ENCODE measurements at places on chromosomes 2 and 18.

GRCh38 chr18:70072678-70073077, 125.0 kb upstream of the CD226 start:
- H3K27me3 ChIP-seq, result no peaks in the 10 kb centered on the region
- no peaks in the 10 kb centered on the region for H3K36me3 ChIP-seq
- no peaks in the 10 kb centered on the region for H3K4me1 ChIP-seq

- no peaks in the 10 kb centered on the region for H3K27me3 ChIP-seq
- DNase-seq, result no peak
- no peaks in the 10 kb centered on the region for H3K4me1 ChIP-seq
- no peaks in the 10 kb centered on the region for H3K36me3 ChIP-seq
- H3K4me3 ChIP-seq, result no peak overlapping the region
Observed at GRCh38 chr2:5365871-5366461, 326.2 kb upstream of the SOX11 start.

DNA sequence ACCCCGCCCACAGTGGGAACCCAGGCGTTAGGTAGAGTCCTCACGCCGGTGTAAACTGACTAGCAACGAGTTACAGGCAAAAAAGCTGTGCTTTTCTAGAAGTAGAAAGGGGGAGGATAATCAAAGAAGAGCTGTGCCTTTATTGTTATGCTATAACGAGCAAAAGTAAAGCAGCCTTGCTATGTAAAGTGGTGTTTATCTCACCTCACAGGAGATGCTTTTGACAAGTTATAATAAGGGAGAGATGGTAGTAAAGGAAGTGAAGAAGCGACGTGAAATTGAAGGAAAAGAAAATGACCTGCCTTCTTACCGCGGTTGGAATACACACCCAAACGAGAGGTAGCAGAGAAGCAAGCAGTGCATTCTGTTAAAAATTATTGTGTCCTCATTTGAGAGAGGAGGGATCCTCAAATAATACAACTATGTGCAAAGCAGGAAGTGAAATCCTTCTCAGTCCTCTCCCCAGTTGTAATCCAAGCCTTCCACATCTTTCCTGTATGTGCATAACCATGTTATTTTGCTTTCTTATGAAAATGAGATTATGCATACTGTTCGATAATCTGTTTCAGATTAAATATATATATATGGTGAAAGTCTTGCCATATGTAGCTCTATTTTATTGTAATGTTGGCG, 962 bp downstream of the TANK start:
- no peaks in the 10 kb centered on the region for H3K27me3 ChIP-seq
- H3K27ac ChIP-seq, result peak overlapping the region; percentile 98
- H3K36me3 ChIP-seq, result peaks cover 19% of the 10 kb centered on the region
- no peak for DNase-seq
- peaks cover 27% of the 10 kb centered on the region for H3K4me1 ChIP-seq

DNA sequence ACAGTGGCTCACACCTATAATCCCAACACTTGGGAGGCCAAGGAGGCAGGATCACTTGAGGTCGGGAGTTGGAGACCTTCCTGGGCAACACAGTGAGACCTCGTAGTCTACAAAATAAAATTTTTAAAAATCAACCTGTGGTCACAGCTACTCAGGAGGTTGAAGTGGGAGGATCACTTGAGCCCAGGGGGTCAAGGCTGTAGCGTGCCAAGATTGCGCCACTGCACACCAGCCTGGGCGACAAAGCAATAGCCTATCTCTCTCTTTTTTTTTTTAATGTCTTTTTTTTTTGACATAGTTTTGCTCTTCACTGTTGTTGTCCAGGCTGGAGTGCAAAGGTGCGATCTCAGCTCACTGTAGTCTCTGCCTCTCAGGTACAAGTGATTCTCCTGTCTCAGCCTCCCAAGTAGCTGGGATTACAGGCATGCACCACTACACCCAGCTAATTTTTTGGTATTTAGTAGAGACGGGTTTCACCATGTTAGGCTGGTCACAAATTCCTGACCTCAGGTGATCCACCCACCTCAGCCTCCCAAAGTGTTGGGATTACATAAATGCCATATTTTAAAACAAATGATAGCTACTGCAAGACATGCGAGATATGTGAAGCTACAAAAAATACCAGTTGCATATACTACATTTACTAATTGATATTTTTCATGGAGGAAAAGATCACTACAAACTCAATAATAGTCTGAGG, 55.0 kb downstream of the CHN1 start:
- H3K4me1 ChIP-seq, result no peaks in the 10 kb centered on the region
- no peaks in the 10 kb centered on the region for H3K27me3 ChIP-seq
- no peak for DNase-seq
- H3K4me3 ChIP-seq, result no peak overlapping the region
- no peak overlapping the region for H3K27ac ChIP-seq

DNA sequence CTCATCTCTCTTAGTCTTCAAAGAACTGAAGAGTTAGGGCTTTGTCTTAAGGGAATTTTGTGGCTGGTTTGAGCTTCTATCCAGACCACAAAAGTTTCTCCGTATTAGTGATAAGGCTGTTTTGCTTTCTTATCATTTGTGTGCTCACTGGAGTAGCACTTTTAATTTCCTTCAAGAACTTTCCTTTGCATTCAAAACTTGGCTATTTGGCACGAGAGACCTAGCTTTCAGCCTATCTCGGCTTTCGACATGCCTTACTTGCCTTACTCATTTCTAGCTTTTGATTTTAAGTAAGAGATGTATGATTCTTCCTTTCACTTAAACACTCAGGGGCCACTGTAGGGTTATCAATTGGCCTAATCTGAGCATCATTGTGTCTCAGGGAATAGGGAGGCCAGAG, 29.9 kb downstream of the HDHD2 start:
- H3K36me3 ChIP-seq, result no peaks in the 10 kb centered on the region
- no peaks in the 10 kb centered on the region for H3K27me3 ChIP-seq
- H3K4me3 ChIP-seq, result no peak overlapping the region
- DNase-seq, result no peak

GRCh38 chr2:218266316-218266979, 3.5 kb downstream of the AAMP start:
- H3K27me3 ChIP-seq, result no peaks in the 10 kb centered on the region
- no peak overlapping the region for H3K4me3 ChIP-seq
- H3K4me1 ChIP-seq, result peaks cover 7% of the 10 kb centered on the region
- no peak overlapping the region for H3K27ac ChIP-seq

- peaks cover 8% of the 10 kb centered on the region for H3K4me1 ChIP-seq
- H3K36me3 ChIP-seq, result no peaks in the 10 kb centered on the region
- no peak overlapping the region for H3K4me3 ChIP-seq
- no peak for DNase-seq
- H3K27me3 ChIP-seq, result peaks cover 8% of the 10 kb centered on the region
Observed at GRCh38 chr2:237497009-237497837, 10.2 kb downstream of the MLPH start.

GRCh38 chr2:141560723-141561122, 570.1 kb downstream of the LRP1B start:
- DNase-seq, result no peak
- H3K4me3 ChIP-seq, result no peak overlapping the region
- H3K27me3 ChIP-seq, result no peaks in the 10 kb centered on the region

DNA sequence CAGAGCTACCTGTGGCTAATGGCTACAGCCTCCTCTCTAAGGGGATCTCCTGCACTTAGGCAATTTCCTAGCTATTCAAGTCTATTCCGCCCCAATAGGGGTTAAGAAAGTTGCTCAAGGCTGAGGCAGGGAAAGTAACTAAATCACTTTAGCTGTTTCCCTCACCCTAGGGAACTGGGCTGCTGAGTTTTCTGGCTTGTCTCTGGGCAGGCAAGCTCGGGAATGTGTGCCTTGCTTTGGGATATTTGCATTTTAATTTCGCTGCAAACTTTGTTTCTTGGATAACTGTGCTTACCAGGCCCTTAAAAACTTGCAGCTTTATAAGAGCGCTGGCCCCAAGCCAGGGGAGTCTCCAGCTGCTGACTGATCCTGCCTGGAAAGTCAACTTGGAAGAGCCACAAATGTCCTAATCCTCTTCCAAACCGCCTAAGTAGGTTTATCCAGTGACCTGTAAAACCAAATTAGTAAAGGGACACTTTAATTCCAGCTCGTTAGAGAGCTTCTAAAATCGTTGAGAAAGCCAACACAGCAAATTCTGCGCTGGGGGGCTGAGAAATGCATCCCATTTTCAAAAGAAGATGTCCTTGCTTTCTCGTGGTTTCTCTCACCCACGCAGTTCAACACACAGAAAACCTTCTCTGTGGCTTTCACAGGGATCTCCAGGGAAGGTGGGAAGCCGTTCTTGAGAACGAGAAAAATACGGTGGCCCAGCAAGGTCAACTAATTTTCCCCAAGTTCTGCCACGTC, 59.5 kb upstream of the SP3 start:
- H3K27me3 ChIP-seq, result no peaks in the 10 kb centered on the region
- peaks cover 9% of the 10 kb centered on the region for H3K4me1 ChIP-seq
- H3K27ac ChIP-seq, result peak overlapping the region; percentile 64
- no peak overlapping the region for H3K4me3 ChIP-seq
- no peak for DNase-seq

DNA sequence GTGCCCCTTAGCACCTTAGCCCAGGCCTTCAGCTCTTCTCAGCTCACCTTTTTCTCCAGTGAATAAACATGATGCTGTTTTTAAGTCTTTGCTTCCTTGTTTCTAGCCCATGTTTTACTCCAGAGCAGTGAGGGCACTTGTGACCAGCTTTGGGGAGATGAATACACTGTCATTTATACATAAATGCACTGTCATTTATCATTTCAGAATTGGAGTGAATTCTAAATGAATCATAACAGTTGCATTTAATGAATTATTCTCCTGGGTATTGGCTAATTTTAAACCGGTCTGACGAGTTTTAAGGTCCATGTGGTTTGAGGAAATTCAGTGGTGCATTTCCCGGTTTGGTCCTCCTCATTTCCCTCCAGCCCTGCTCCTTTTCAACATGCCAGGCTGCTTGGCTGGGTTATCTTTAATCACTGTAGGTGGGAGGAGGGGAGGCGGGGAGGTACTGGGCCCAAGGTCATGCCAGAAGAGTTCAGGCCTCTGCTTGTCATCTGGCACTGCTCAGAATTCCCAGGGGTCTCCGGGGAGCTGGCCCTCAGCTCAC, 23.9 kb downstream of the PRKCE start:
- H3K4me1 ChIP-seq, result peaks cover 18% of the 10 kb centered on the region
- DNase-seq, result no peak
- H3K36me3 ChIP-seq, result no peaks in the 10 kb centered on the region
- H3K27ac ChIP-seq, result peak overlapping the region; percentile 60

DNA sequence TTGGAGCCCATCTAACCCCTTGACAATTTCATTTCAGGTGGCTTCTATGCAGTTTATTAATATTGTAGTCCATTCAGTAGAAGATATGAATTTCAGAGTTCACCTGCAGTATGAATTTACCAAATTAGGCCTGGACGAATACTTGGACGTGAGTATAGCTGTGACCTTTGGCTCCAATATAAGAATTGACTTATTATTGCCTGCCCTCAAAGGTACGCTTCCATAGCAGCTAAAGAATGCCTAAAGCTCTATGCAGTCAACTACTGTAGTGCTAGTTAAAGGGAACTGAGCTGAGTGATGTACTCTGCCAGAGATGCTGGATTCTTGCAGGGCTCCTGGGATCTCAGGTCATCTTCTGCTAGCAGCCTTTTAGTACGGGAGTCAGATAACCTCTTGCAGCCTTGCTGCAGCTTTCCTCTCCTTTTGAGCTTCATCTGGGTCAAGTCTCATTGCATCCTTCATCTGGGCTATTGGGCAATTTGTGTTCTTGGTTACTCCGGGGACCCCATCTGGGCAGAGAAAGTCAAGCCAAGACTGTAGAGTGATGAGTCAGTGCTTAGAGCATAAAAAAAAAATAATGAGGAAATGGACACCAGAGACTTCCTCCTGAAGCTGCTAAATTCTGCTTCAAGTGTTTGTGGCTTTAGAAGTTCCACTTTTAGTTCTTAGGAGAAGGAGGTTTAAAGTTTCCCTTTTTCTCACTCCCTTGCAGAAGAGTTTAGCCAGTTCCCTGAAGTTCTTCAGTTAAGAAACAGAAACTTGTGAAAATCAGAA, 105.6 kb downstream of the PRPF40A start:
- no peak overlapping the region for H3K4me3 ChIP-seq
- H3K36me3 ChIP-seq, result peaks cover 10% of the 10 kb centered on the region
- no peaks in the 10 kb centered on the region for H3K27me3 ChIP-seq
- no peaks in the 10 kb centered on the region for H3K4me1 ChIP-seq
- no peak overlapping the region for H3K27ac ChIP-seq
- DNase-seq, result no peak

DNA sequence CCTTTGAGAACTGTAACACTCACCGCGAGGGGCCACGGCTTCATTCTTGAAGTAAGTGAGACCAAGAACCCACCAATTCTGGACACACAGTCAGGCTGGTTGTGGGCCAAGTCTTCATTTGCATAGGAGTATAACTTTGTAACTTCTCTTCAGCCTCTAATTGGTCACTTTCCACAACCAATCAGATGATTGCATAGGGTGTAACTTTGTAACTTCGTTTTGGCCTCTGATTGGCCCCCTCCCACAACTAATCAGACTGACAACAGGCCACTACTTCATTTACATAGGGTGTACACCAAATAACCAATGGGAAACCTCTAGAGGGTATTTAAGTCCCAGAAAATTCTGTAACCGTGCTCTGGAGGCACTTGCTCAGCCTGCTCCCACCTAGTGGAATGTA, 77.5 kb upstream of the TCF4 start:
- no peak for DNase-seq
- no peak overlapping the region for H3K27ac ChIP-seq
- H3K27me3 ChIP-seq, result no peaks in the 10 kb centered on the region
- H3K4me3 ChIP-seq, result no peak overlapping the region
- no peaks in the 10 kb centered on the region for H3K4me1 ChIP-seq
- H3K36me3 ChIP-seq, result no peaks in the 10 kb centered on the region

- DNase-seq, result no peak
- no peaks in the 10 kb centered on the region for H3K36me3 ChIP-seq
- H3K4me3 ChIP-seq, result no peak overlapping the region
- H3K4me1 ChIP-seq, result peaks cover 7% of the 10 kb centered on the region
- H3K27me3 ChIP-seq, result no peaks in the 10 kb centered on the region
Observed at GRCh38 chr2:66478731-66479316, 43.9 kb downstream of the MEIS1 start.

DNA sequence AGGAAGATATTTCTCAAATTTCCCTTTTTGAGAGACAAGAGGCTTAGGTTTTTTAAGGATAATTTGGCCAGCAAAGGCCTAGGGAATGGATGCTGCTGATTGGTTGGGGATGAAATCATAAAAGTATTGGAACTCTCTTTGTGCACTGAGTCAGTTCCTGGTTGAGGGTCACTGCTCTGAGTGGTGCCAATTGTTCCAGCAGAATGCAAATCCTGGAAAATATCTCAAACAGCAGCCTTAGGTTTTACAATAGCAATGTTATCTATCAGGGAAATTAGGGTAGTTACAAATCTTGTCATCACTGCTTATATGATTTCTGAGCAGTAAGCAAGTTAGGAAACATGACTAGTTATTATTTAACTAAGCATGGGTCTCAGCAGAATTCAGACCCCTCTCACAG, 96.2 kb downstream of the RAD51AP2 start:
- no peaks in the 10 kb centered on the region for H3K27me3 ChIP-seq
- H3K4me1 ChIP-seq, result peaks cover 17% of the 10 kb centered on the region
- no peaks in the 10 kb centered on the region for H3K36me3 ChIP-seq
- H3K4me3 ChIP-seq, result no peak overlapping the region

GRCh38 chr18:26621161-26622026, 73.0 kb upstream of the KCTD1 start:
- H3K27ac ChIP-seq, result no peak overlapping the region
- DNase-seq, result no peak
- H3K27me3 ChIP-seq, result no peaks in the 10 kb centered on the region
- peaks cover 3% of the 10 kb centered on the region for H3K4me1 ChIP-seq
- H3K4me3 ChIP-seq, result peak overlapping the region; percentile 29
- H3K36me3 ChIP-seq, result no peaks in the 10 kb centered on the region

- H3K27me3 ChIP-seq, result no peaks in the 10 kb centered on the region
- H3K36me3 ChIP-seq, result no peaks in the 10 kb centered on the region
- H3K4me1 ChIP-seq, result peaks cover 27% of the 10 kb centered on the region
- H3K27ac ChIP-seq, result peak within 1 kb of the TSS; percentile 63
Observed at GRCh38 chr2:223837287-223838061, at the start of gene AP1S3. Gene AP1S3 (minus strand): TSS chr2:223837582. CDS start chr2:223837450, 132 bp downstream.

- DNase-seq, result no peak
- no peak overlapping the region for H3K4me3 ChIP-seq
- no peaks in the 10 kb centered on the region for H3K36me3 ChIP-seq
Observed at GRCh38 chr2:197209742-197210408, 100.7 kb downstream of the ANKRD44 start.

Data from keratinocyte (primary cell).